Right ventricle myocardium inferior (tissue), 1 donor: ENCODE measurements at places on chromosomes 5 and 9. TPM values are rescaled to one million over a fixed set of nuclear protein-coding genes. Genes with fewer than 3 reads are reported as not detected.

Gene SPOCK1
- total RNA-seq = 35.5 TPM

Gene CCNO
- not detected for total RNA-seq

DNA sequence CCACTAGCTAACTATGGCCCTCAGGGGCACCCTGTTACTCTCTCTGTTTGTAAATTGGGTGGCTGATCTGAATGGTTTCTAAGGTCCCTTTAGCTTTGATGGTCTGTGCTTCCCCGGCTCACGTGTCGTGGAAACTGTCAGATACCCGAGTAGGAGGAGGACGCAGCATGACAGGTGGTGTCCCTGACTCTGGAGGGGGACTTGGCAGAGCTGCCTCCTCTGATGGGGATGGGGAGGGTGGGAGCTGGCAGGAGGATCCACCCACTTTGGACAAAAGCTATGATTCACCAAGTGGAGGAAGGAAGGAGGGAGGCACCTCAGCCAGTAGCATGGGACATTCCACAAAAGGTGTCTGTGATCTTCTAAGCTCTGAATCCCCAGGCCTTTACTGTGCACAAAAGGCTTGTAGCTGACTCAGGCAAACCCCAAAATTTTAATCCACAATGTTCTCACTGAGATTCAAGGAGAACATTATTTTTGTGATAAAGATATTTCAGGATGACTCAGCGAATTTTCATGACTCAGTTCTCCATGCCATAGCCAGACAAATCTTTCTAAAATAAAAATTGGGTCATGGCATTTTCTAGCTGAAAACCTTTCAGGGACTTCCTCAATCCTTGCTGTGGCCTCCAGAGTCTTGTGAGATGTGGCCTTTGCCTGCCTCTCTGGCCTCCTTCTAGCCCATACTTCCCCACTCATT, 131.0 kb upstream of the BRINP1 start:
- no peak for DNase-seq

- no peak for DNase-seq
These were observed 89.3 kb upstream of the SLIT3 start for GRCh38 chr5:169390265-169390664.

GRCh38 chr5:109558364-109558763, 131.4 kb upstream of the MAN2A1 start:
- no peak for DNase-seq

Gene BTNL9
- 37.6 TPM for total RNA-seq

DNA sequence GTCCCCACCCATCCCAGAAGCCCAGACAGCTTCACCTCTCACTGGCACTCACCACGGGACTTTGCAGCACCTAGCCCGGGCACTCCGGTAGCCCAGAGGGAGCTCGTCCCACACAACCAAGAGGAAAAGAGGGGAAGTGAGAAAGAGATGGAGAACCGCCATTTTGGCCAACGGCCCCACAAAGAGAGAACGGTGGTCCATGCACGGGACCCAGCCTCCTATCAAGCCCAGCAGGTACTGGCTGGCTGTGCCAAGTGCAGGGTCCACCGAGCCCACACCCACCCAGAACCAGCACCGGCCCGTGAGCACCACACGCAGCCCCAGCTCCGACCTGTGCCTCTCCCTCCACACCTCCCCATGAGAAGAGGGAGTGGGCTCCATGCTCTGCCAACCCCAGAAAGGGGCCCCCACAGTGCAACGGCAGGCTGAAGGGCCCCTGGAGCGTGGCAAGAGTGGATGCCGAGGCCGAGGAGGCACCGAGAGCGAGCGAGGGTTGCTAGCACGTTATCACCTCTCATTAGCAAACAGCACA, 78.5 kb upstream of the GCNT4 start:
- no peak for DNase-seq

DNA sequence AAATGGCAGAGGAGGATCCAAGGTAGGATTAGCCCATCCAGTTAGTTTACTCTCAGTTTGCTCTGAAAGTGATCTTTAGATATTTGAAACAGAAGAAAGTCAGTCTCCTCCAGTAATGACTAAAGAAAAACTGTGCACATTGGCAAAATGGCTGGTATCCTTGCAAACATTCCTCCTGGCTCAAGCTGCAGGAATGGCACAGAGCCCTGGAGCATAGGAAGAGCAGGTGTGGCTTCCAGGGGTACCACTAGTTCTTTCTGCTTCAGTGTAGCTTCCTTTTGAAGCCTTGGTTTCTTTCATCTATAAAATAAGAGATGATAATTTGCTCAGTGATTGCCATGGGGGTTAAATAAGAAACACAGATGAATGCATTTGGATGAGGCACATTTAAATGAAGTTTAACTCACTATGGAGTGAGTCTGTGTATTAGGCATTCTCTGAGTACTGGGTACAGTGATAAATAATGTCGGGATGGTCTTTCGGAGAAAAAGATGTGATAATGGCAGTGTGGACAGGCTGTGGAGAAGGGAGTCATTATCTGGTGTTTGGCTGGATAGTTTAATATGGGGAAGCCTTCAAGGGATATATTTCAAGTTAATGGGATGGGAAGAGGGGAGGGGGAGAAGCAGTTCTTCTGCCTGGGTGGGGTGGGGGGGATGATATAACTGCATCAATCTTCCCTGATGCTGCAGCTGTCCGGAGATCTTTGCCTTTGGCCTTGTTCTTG, 217.3 kb upstream of the KLF4 start:
- DNase-seq = no peak

GRCh38 chr9:115983366-115983765, 170.2 kb upstream of the PAPPA start:
- no peak for DNase-seq

- no peak for DNase-seq
These were observed 114.5 kb downstream of the GNA14 start for GRCh38 chr9:77533671-77534070.

DNA sequence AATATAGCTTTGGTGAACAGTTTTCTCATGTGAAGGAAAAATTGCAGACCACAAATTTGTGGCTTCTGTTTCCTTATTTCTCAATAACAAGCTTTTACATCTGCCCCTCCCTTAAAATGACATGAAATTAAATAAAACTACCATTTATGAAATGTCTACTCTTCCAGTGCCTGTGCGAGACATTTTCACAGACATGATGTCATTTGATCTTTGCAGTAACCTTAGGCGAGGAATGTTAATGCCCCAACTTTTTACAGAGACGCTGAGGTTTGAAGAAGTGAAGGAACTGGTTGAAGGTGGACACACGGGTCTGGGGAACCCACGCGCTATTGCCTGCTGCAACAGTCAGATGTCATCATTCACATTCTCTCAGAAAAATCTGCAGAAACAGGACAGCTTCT, 61.5 kb downstream of the OSTF1 start:
- no peak for DNase-seq

DNA sequence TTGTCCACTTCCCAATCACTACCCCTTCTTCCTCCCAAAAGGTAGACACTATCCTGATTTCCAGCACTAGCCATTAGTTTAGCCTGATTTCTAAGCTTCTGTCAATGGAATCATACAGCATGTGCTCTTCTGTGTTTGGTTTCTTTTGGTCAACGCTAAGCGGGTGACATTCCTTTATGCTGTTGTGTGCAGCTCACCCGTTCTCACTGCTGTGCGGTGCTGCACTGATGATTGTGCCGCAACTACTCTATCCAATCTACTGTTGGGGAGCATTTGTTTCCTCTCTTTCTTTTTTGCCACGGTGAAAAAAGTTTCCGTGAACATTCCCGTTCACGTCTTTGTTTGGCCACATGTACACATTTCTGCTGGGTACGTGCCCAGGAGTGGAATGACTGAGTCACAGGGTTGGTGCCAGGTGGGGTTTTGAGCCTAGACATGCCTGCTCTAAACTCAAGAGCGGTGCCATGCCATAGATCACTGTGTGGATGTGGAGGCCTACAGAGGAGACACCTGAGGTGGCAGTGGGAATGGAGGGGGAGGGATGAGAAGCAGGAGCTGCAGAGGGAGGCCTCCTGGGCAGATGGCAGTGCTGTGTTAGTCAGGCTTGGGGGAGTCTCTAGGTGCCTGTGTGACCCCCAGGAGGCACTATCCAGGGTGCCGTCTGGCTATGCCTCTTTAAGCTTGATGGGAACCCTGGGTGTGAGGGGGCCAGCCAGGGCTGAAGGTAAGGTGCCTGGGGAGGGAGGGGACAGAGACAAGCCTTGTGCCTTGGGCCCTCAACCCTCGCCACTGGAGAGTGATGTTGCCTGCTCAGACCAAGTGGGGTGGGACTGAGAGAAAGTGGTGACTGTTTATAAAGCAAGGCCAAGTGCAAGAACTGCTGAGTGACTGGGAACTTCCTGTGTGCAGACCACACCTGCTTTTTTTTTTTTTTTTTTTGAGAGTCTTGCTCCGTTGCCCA, 11.4 kb upstream of the ANKRD33B start:
- DNase-seq = no peak

GRCh38 chr5:136212252-136212721, 19.3 kb upstream of the SMIM32 start:
- DNase-seq = no peak

DNA sequence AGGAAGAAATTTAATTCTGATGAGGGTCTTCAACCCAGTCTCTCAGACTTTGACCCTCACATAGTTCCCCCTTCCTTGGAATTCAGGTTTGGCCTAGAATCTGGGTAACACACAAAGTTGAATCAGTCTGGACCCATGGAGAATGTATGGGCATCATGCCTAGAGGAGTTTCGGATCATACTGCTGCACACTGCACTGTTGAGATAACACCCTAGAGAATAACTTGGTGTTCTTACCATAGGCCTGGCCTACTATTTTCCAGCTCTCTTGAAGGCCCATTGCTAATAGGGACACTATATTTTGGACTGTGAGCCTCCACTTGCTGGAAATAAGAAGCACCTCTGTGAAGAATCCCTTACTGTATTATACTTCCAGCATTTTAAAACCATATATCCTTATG, 413.5 kb downstream of the PLK2 start:
- no peak for DNase-seq

Gene CD72
- 0.89 TPM for total RNA-seq

DNA sequence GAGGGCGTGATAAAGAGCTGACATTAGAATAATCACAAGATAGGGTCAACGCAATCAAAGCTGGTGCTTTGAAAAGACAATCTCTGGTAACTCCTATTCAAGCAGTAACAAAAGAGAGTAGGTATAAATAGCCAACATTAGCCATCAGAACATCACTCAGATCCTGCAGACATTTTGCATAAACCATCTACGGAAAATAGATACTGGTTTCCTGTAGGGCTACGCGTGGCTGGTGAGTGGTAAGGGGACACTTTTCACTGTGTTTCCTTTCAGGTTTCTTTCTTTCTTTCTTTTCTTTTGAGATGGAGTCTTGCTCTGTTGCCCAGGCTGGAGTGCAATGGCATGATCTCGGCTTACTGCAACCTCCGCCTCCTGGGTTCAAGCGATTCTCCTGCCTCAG, 22.3 kb downstream of the TTF1 start:
- DNase-seq = no peak

GRCh38 chr9:113668061-113668460, 204.5 kb downstream of the RGS3 start:
- DNase-seq = no peak

Gene MAMDC2
- 10.8 TPM for total RNA-seq

DNA sequence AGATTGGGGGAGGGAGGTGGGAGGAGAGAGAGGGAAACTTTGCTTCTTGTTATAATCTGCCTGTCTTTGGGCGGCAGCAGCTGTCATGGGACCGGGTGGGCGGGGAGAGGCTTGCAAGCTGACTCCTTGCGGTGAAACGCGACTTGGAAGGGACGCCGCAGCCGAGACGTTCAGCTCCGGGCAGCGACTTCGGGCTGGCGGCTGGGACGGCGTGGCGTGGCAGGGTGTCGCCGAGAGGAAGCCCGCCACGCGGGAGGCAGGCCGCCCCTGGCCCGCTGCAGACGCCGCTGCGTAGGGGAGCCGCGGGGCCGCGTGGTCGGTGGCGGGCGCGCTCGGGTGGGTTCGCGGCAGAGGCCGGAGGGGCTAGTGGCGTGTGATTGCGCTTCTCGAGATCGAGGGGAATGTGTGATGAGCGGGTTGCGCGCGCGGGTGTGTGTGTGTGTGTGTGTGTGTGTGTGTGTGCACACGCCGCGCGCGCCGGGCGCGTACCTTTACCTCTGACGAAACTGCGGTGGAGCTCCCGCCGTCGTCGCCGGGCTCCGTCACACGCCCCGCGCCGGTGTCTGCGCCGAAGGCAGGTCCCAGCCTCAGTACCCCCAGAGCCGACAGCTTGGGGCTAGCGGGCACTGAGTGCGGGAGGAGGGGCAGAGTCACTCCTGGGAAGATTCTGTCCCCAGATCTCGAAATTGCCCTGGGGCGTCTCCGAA, 1.7 kb downstream of the PPARGC1B start:
- peak; percentile 79 for DNase-seq

GRCh38 chr5:82551840-82552385, 273.8 kb upstream of the RPS23 start:
- no peak for DNase-seq

Gene CCDC112
- 5.1 TPM for total RNA-seq

- no peak for DNase-seq
These were observed 257.4 kb downstream of the ENC1 start for GRCh38 chr5:74382987-74383593.

Gene PLAC8L1
- not detected for total RNA-seq

GRCh38 chr5:23571059-23571458, 63.6 kb downstream of the PRDM9 start:
- no peak for DNase-seq

DNA sequence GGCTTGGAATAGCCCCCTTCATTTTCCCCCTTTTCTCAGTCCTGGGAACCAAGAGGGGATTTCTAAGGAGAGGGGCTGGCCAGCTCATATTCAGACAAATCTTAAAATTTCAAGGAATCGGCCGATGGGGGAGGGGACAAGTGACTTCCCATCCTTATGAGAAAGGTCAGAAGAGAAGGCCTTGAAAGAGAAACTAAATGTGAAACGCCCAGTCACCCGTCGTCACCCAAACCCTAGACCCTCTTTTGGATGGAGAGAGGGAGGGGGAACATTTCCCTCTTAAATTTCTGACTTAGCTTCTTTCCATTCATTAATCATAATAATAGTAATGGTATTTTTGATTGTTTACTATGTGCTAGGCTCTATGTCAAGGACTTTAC, 850 bp upstream of the CCL19 start:
- DNase-seq = no peak

DNA sequence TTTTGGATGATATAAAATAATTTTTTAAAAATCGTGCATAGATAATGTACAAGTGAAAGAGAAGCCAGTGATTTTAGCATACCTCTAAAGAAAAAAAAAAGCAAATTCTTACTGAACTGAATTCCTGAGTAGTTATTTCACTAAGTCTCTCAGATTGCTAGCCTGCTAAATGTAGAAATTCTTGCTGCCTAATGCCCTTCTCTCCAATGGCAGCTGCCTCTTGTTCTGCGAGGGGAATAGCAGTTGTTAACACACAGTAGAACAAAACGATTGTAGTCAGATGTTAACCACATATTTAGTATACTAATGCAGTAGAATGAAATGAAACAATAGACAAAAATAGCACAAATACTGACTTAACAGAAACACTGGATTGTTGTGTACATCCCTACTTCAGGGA, 26.8 kb downstream of the SMAD5 start:
- no peak for DNase-seq
